ENCODE measurements at places on chromosomes 6 and 20.

DNA sequence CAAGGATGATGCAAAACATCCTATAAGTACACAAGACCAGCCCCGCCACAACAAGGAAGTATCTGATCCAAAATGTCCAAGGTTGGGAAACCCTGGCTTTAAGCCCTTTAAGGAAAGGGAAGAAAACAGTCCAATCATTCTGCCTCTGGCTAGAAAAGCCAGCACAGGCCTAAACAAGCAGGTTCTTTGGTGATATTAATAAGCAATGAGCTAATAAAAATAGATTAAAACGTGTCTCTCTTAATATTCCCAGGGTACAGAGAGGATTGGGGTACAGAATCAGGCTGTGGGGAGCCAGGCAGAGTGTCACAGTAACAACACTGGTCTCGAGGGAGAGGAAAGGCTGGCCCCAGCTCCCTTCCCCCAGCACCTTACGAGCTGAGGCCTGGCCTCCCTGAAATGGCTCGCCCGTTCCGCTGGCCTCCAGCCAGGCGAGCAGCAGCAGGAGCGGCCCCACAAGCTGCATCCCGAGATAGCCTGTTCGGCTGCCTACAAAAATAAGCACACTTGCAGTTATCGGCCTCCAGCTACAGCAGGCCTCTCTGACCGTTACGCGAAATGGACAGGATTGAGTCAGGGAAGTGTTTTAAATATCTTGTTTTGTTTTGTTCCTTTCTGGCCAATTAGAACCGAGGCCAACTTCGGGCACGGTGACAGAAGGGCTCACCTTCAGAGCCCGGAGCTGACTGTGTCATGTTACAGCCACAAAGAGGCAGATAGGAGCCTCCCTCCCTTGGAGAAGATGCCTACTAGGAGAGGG is 4.0 kb upstream of the ZMYND8 start:
- DNase-seq, result no peak

DNA sequence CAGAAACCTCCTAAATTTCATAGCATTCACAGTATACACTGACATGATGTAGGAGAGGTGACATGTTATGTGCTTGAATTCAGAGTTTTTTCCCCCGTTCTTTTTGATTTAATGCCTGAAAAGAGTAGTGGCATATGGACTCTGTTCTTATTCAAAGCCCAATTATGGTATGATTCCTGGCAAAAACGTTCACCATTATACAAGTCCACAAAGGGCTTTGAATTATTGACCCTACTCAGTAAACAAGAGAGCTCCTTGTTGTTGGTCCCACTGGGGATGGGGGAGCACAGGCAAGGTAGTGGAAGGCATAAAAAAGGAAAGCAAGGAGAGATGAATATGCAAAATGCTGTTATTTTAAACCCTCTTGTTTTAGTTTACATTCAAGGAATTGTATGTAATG is 136.0 kb upstream of the AHI1 start:
- no peak for DNase-seq

DNA sequence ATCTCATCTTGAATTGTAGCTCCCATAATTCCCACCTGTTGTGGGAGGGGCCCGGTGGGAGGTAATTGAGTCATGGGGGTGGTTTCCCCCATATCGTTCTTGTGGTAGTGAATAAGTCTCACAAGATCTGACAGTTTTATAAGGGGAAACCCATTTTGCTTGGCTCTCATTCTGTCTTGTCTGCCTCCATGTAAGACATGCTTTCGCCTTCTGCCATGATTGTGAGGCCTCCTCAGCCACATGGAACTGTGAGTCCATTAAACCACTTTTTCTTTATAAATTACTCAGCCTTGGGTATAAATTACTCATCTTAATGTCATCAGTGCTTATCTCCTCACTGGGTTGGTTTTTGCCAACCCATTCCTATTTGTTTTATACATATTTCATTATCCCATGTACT is 142.0 kb upstream of the GMDS start:
- no peak for DNase-seq

DNA sequence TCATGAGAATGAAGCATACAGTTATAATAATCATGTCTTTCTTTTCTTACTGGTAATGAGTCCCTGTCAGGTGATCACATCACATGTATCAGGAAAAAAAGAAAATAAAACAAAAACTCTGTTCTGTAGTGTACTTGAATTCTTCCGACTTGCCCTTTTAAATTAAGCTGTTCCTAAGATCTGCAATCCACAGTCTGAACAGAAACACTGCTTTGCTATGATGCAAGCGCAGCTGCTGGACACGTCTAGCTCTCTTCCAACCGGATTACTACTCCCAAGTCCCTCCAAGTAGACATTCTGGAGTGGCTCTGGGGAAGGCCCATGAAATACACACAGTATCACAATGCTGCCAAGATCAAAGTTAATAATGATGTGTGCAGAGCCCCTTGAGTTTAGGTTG is 83.7 kb downstream of the FYN start:
- DNase-seq, result no peak

DNA sequence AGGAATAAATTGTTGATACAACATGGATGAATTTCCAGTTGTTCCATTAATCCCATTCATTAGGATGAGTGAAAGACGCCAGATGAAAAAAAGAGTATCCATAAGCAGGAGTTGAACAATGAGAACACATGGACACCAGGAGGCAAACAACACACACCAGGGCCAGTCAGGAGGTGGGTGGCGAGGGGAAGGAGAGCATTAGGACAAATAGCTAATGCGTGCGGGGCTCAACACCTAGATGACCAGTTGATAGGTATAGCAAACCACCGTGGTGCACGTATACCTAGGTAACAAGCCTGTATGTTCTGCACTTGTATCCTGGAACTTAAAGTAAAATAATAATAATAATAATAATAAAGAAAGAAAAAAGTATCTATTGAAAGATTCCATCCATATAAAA is 11.1 kb downstream of the PCED1A start:
- no peak for DNase-seq

- peak; percentile 53 for DNase-seq
These were observed 14.0 kb downstream of the RBL1 start for GRCh38 chr20:37081717-37082289.

- no peak for DNase-seq
These were observed 15.1 kb downstream of the SOX4 start for GRCh38 chr6:21608601-21609000.

DNA sequence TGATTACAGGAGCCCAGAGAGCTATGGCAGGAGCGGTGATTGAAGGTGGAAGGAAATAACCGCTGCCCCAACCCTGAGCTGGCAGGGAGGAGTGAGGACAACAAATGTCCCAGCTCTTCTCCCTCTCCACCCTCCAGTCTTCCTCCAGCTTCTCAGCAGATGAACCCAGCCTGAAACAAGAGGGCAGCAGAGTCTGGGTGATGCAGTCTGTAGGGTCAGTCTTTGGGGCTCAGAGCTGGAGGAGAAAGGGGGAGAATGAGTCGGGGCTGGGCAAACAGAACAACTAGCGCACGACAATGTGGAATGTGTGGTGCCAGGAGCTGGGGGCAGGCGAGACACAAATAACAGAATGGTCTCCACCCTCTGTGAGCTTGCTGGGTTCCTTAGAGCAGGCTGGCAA is 4.5 kb upstream of the GUCA1A start:
- DNase-seq, result no peak

DNA sequence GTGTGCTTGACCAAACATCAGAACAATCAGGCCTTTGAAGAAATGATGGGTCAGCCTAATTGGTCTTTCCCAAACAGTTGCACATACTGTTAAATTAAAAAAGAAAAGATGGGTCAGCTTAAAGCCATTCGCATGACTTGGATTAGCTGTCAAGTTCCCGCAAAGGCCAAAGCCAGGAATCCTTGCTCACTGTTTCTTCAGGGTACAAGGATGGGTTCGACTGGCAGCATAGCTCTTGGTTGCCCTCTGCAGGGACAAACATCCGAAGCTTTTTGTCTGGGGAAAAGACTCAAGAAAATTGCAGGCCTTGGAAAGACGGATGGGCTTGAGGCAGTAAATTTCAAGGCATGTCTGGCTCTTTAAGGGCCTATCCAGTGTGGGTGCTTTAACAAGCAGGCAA is 168.0 kb downstream of the HDGFL1 start:
- DNase-seq, result no peak

DNA sequence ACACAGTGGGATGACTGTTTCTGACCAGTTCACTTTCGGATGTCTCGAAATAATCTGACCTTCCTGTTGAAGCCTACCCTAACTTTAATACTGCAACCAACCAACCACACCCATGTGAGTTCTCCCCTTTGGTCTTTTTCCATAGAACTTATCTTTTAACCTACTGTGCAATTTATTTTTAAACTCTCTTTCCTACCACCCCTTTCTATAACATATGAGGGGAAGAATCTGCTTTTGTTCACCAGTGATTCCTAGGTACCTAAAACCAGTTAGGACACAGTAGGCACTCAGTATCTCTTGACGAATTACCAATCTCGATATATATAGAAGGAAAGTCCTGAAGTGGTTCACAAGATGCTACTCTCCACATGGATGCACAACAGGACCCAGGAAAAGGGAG is 7.0 kb downstream of the COX7A2 start:
- no peak for DNase-seq

DNA sequence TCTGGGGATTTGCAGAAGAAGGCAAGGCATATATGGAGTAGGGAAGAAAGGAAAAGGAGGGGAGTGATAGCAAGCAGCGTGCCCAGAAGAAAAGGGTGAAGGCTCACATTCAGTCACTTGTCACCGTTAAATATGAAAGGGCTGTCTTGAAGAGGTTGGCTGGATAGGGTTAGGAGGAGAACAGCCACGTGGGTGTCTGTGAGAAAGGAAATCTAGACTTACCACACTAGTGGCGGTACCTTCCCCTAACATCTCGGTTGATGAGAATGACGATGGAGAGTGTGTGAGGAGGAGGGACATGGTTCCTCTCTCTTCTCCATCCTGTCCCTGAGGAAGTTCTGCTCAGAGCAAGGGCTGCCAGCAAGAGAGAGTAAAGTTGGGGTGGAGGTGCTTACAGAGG is 74.3 kb upstream of the CCN6 start:
- DNase-seq, result no peak

- no peak for DNase-seq
These were observed 11.5 kb upstream of the DEFB113 start for GRCh38 chr6:49980898-49981297.

GRCh38 chr20:46799781-46800408 is 90.4 kb downstream of the SLC2A10 start:
- no peak for DNase-seq

DNA sequence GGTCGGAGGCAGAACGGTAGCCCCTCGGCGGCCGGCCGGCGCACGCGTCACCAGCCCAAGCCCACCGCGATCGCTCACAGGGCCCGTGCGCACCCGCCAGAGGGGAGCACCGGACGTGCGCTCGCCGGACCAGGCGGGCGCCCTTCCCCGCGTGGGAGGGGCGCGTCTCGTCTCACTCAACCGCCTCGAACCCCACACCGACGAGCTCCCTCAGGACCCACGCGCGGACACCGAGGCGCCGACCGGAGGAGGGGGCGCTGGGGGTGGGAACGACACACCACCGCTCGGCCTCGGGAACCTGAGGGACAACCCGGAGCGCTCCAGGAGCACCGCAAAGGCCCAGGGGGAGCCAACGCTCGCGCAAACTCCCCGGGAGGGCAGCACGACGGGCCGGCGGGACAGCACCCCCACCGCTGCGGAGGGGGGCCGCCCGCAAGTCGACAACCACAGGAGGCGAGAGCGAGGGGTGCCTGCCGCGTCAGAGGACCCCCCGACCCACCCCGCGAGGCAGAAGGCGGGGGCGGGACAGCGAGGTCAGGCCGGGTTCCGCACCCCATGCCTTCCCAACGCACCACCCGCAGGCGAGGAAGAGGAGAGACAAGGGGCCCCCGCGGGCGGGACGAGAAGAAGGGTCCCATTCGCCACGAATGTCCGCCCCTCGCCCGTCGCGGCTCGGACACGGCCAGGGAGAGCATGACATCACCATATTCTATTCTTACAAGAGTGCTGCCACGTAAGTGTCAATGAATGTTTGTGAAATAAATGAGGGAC is 512.7 kb upstream of the ZNF337 start:
- no peak for DNase-seq

GRCh38 chr6:127843582-127843981 is 57.3 kb downstream of the THEMIS start:
- DNase-seq, result no peak

- DNase-seq, result peak; percentile 25
These were observed 31.1 kb upstream of the CST7 start for GRCh38 chr20:24917797-24918578.

GRCh38 chr6:22964334-22964733 is 395.0 kb downstream of the HDGFL1 start:
- DNase-seq, result no peak

- no peak for DNase-seq
These were observed 138.5 kb upstream of the UST start for GRCh38 chr6:148608199-148608951.

GRCh38 chr6:41464481-41464880 is 81.7 kb upstream of the FOXP4 start:
- DNase-seq, result no peak

GRCh38 chr6:12884983-12885382 is 168.4 kb downstream of the PHACTR1 start:
- no peak for DNase-seq

GRCh38 chr6:138292482-138292881 is 74.2 kb upstream of the PBOV1 start:
- no peak for DNase-seq

DNA sequence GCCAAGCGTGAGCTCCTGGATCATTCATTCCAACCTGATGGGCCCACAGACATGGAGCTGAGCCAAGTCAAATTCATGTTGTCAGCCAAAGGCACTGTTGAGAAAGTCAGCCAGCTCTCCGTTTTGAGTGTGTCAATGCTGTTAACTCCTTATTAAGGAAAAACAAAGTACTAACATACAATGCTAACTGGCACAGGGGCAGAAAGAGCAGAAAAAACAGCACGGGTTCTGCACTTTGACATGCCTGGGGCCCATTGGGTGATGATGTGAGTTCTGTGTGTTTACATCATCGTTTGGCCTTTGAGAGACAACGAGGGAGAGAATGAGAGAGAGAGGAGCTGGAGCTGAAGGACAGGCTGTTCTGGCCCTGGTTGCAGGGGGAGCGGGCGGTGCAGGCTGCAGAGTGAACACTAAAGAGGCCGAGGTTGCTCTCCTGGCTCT is 85.9 kb downstream of the SMOC2 start:
- no peak for DNase-seq

DNA sequence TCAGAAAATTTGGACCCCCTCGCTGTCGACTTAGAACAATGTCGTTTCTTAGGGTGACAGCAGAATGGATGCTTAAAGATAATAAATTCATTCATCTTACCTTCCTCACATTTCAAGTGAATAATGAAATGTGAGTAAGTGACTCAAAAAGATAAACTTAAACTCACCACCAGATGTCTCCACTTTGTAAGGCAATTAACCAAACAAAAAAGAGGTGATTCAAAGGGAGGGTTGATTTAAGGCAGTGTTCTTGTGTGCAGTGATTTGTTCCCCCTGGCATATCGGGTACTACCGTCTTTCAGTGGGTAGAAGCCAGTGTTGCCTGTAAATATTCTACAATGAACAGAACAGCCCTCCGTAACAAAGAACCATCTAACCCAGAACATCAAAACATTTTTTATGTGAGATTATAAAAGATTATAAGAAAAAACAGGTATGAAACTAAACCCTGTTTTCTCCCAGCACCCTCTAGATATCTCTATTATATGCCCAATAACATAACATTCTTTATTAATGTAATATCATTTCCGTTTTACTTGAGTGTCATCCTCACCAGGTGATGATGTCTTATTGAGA is 589.7 kb downstream of the CBLN4 start:
- no peak for DNase-seq

- DNase-seq, result no peak
These were observed 7.2 kb upstream of the IL20RA start for GRCh38 chr6:137051790-137052472.

- DNase-seq, result no peak
These were observed 38.7 kb downstream of the CDKAL1 start for GRCh38 chr6:20572940-20573339.

GRCh38 chr20:58909585-58909984 is 57.1 kb downstream of the GNAS start:
- DNase-seq, result no peak

GRCh38 chr20:44543358-44543757 is 21.5 kb upstream of the SERINC3 start:
- no peak for DNase-seq

Data from CD4-positive, alpha-beta T cell treated with Interleukin-1 beta for 1 hour (primary cell).